ENCODE measurements at places on chromosomes 6 and 20.

DNA sequence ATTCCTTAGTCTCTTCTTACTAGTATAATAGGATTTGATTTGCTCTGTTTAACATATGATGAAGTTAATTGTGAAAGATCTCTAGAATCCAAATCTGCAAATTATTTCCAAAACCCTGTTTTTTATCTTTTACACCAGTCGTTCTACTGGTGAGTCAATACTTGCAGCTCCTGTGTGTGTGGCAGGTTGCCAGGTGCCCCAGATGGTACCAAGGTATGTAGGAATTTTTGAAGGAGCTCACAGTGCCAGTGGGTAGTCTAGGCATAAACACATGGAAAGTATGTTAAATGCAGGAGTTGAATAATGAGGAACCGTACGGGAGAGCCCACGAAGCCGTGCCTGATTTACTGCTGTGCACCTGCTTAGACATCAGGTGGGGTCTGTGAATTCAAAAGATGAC lies 192.2 kb downstream of the FARS2 start:
- no peak for DNase-seq

- DNase-seq: no peak
Measured at GRCh38 chr20:37020636-37021035, 69.1 kb upstream of the SAMHD1 start.

DNA sequence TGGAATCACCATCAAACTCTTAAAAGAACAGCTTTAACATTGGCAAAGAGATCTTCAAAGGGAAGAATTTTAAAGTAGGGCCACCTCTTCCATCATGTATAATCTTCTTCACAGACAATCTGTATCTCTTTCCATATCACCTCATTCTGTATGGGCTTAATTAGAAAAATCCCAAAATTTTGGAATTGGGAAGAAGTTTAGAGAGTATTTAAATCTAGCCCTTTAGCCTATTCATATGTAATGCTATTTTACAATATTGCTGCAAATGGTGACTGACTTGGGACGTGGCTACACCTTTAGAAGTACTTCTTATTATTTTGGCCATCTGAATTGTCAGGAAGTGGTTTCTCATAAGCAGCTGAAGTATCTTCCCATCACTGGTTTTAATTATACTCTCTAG lies 474.3 kb downstream of the RFPL4B start:
- no peak for DNase-seq

DNA sequence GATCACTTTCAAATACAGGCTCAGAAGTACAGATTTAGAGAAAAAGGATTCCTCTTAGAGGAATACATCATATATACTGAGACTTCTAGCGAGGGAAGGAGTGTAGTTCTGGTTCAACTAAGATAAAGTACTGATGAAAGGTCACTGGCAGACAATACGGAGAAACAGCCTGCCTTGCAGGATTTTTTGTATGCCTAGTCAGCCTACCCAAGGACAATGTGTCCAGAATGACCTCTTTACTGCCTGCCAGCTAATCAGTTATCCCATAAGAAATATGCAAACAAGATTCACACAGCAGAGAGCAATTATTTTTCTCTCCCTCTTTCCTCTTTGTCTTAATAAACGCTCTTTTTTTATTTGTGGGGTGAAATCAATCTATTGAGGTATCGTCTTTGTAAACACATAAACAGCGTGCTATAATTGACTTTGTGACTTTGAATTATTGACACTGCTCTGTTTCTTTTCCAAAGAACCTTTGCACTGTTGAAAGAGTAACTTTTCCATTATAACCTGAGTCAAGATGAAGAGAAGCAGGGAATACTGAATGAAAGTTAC lies 1.4 kb upstream of the TSPYL4 start:
- no peak for DNase-seq

- no peak for DNase-seq
Measured at GRCh38 chr6:28643017-28643740, 117.5 kb downstream of the GPX5 start.

DNA sequence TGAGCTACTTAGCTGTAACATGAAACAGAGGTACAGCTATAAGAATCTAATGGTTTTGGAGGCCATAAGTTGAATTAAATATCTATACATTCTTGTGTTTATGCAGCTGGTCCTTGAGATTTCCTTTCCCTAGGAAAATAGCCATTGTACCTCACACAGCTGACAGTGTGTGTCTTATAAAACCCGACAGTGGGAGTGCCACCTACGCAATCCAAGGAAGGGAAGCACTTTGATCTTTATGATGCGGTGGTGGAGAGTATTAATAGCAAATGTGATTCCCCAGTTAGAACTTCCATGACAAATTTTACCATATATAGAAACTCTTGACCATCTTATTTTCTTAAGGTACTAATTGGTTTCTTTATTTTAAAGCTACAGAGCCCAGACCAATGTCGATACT lies 149.5 kb downstream of the TMEM200A start:
- no peak for DNase-seq

GRCh38 chr6:106363401-106364138 lies 3.1 kb downstream of the CRYBG1 start:
- no peak for DNase-seq

Data from NCI-H1417 treated with DMSO at 0.1 percent for 48 hours (cell line).